ENCODE measurements at places on chromosomes 4 and X.

DNA sequence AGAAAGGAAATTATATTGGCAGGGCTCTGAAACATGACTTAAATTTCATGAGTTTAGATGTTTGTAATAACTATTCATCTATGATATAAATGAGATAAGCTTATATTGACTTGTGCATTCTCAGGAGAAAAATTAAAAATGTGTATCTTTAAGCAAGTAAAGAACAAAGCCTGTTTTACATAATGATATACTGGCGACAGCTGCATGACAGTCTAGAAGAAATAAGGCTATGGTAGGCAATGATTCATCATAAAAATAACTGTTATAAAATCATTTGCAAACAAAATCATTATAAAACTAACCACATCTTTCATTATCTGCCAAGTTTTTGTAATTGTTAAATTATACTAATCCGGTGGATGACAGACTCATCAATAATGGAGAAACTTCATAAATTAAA, 188.1 kb downstream of the ADAM29 start:
- no peak for DNase-seq

DNA sequence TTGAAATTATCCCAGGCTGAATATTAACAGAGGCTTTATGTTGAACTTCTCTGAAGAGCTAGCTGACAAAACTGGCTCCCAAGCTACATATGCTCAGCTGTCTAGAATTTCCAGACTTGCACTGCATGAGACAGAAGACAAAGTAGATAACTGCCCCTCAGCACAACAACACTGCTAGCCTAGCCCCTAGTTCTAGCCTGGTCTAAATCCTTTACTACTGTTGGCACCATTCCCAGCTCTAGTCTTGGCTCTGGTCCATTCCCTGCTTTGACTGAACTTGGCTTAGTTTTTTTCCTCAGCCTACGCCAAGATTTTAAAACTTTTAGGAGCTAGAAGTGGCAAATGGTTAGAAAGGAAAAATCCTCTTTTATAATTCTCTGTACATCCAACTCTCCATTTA, 7.6 kb upstream of the OPHN1 start:
- DNase-seq: no peak

- DNase-seq: no peak
These were observed 148.1 kb downstream of the TRIML1 start for GRCh38 chr4:188287169-188287894.

DNA sequence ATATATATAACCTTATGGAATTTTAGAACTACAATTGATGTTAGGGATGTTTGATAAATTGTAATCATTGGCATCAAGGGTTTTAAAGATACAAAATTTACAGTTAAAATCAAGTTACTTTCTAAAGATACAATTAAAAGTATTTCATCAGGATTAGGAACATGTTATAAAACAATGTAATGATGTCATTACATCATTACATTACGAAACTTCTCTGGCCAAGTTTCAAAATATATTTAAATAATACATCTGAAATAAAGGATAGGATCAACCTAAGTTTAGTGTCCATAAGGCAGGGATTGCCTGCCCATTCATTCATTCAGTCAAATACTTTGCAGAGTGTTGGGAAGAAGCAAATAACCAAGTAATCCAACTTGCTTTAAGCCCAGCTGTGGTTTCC, 75.1 kb downstream of the TENM3 start:
- no peak for DNase-seq

DNA sequence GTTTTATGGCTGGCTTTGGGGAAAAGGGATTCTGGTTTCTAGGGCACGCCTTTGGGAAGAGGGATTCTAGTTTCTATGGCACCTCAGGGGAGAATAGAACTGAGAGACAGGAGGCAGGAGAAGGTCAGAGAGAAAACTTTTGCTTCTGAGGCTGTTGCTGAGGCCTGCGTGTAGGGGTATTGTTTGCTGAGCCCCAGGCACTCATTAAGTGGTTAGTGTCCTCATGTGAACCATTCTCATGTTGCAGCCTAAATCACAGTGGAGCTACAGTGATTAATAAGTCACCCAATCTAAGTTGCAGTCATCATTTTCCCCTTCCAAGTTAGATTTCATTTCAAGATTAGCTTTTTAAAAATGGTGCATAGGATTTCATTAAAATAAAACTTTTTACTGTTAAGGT, 29.0 kb downstream of the VCX3A start:
- DNase-seq: no peak

All from activated CD4-positive, alpha-beta T cell treated with anti-CD3 and anti-CD28 coated beads, Interleukin-2, amount 10 ng/mL, durations not matched to agents 7 days and 5 days (primary cell).